ENCODE measurements at places on chromosomes 12 and 14.

GRCh38 chr12:123478762-123479161, 20.8 kb downstream of the SNRNP35 start:
- DNase-seq: no peak

GRCh38 chr12:6824901-6825381, 3.3 kb upstream of the P3H3 start:
- no peak for DNase-seq

GRCh38 chr12:89566615-89567014, 40.8 kb upstream of the POC1B start:
- DNase-seq: no peak

GRCh38 chr12:124823272-124823970, 40.2 kb downstream of the SCARB1 start:
- DNase-seq: no peak

DNA sequence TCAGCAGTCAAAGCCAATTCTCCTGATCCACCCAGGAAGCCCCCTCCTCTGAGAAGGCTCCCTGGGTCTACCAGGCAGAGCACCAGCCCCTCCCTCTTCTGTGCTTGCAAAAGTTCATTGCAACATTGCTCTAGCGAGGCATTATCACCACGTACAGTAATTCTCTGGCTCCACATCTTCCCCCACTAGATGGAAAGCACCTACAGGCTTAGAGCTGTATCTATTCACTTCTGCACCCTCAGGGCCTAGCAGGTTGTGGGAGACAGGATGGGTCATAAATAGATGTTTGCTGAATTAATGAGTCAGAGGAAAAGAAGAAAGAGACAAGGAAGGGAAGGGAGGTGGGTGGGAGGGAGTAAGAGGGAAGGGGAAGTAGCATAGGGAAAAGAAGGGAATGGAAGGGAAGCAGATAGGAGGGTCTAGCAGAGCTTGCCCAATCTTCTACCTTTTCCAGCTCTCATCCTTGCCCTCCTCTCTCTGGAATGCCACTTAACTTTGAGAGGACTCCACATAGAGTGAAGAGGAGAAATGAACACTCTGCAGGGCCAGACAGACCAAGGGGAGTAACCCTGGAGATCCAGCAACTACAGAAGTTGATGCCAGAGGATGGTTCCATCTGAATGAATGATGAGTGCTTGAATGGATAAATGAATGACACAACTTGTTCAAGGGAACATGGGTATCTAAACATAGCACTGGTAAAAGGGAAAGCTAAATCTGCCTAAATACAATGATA, 42.0 kb upstream of the NT5DC3 start:
- no peak for DNase-seq

GRCh38 chr12:51127050-51127729, 43.8 kb upstream of the CSRNP2 start:
- no peak for DNase-seq

GRCh38 chr12:575948-576614, 87.2 kb downstream of the NINJ2 start:
- peak; percentile 68 for DNase-seq

GRCh38 chr12:14613718-14614117, 46.0 kb upstream of the PLBD1 start:
- no peak for DNase-seq

DNA sequence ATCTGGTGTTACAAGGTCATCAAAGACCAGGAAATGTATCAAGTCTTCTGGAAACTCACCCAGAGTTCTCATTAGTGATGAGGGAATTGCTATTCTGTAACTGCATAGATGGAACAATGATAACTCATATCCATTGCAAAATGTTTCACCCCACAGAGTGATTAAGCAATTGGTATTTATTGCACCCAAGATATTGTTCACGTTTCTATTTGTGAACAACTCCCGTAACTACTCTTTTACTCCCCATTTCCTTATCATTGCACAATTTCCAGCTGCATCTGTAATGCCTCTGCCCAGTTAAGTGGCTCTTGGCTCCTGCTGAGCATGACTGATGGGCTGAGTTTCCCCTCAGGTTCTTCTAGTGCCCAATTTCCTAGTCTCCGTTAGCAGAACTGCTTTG, 108.7 kb upstream of the PRICKLE1 start:
- DNase-seq: no peak

- no peak for DNase-seq
Measured at GRCh38 chr12:3601461-3602150, 110.6 kb downstream of the PRMT8 start.

- no peak for DNase-seq
Measured at GRCh38 chr12:3225796-3226180, 148.6 kb downstream of the TSPAN9 start.

DNA sequence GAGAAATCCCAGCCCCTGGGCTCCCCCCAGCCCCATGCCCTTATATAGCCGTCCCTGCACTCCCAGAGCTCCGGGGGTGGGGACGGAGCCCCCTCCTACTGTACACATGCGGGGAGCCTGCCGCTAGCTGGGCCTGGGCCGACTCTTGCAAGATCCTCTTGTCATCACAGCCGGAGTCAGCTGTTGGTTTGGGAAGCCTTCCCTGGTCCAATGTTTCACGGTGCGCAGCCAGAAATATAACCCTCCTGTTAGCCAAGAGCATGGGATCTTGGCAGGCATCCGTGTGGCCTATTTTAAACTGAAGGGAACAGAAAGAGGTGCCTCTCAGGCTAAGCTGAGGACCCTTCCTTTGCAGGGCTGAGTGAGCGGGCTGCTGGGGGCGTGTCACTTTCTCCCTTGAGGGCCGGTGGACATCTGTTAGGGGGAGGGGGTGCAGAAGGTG, 175.3 kb downstream of the TSPAN9 start:
- DNase-seq: no peak
